Spleen (tissue), 13 donors: ENCODE measurements at places on chromosomes 7 and 10. TPM values are rescaled to one million over a fixed set of nuclear protein-coding genes. Genes with fewer than 3 reads are reported as not detected.

COL26A1 gene
- 0.29 TPM for polyA plus RNA-seq

HTR5A gene
- polyA plus RNA-seq: not detected

RADIL gene
- 0.63 TPM for polyA plus RNA-seq

KLLN gene
- polyA plus RNA-seq: 0.93 TPM

COL17A1 gene
- 1.3 TPM for polyA plus RNA-seq

AOAH gene
- polyA plus RNA-seq: 30.3 TPM

MALRD1 gene
- 0.15 TPM for polyA plus RNA-seq

SORBS1 gene
- 2.8 TPM for polyA plus RNA-seq

AEBP1 gene
- 49.7 TPM for polyA plus RNA-seq
